ENCODE measurements at places on chromosomes 3 and 15. TPM values are rescaled to one million over a fixed set of nuclear protein-coding genes. Genes with fewer than 3 reads are reported as not detected.

The STRIT1 gene
- total RNA-seq, result not detected

The CCR8 gene
- total RNA-seq, result not detected

The MITF gene
- 40.0 TPM for total RNA-seq

The RETNLB gene
- total RNA-seq, result not detected

The FAH gene
- total RNA-seq, result 20.4 TPM

DNA sequence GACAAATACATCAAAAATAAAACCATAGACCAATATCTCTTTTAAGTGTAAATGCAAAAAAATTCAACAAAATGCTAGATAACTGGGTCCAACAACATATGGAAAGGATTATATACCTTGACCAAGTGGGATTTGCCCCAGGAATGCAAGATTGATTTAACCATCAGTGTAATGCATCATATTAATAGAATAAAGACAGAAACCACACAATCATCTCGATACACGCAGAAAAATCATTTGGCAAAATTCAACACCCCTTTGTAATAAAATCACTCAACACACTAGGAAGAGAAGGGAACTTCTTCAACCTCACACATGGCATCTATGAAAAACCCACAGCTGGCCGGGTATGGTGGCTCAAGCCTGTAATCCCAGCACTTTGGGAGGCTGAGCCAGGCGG, 19.5 kb downstream of the GREM1 start:
- no peak for DNase-seq

GRCh38 chr15:98330258-98330657, 318.1 kb upstream of the IGF1R start:
- DNase-seq, result no peak

GRCh38 chr3:69764861-69765260, 25.6 kb downstream of the MITF start:
- DNase-seq, result no peak

DNA sequence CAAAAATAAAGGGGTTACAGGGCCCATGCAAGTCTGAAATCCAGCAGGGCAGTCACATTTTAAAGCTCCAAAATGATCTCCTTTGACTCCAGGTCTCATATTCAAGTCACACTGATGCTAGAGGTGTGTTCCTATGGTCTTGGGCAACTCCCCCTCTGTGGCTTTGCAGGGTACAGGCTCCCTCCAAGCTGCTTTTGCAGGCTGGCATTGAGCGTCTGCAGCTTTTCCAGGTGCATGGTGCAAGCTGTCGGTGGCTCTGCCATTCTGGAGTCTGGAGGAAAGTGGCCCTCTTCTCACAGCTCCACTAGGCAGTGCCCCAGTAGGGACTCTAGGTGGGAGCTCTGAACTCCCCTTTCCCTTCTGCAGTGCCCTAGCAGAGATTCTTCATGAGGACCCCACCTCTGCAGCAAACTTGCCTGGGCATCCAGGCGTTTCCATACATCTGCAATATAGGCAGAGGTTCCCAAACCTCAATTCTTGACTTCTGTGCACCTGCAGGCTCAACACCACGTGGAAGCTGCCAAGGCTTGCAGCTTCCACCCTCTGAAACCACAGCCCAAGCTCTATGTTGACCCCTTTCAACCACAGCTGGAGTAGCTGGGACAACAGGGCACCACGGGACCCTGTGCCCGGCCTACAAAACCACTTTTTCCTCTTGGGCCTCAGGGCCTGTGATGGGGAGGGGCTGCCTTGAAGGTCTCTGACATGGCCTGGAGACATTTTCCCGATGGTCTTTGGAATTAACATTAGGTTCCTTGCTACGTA, 80.1 kb upstream of the PLSCR5 start:
- no peak for DNase-seq

DNA sequence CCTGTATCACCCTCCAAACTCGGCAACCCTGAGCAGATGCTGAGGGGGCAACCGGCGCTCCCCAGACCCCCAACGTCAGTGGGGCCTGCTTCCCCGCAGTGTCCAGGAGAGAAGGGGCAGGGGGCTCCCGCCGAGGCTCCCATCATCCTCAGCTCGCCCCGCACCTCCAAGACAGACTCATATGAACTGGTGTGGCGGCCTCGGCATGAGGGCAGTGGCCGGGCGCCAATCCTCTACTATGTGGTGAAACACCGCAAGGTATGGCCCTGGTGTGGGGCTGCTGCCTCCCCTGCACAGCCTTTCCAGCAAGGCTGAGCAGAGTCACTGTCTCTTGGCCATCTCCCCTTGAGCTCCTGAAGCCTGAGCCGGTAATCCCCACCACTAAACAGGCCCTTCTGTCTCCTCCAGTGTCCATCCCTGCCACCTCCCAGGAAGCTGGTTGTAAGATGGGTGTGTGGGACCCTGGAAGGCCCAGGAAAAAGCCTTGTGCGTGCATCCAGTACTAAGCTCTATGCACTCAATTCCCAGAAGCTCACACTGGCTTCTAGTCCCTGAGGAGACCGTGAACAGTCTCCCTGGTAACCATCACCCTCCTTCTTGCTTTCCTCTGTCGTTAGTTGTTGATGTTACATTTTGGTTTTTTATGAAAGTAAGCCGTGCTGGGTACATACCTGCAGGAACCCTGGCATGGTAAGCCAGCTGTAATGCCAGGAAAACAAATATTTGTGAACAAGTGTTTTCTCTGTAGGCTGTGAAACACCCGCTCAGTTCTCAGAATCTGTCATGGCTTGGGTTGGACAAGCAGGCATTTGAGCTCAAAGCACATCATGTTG, 63.3 kb downstream of the BOC start:
- no peak for DNase-seq

GRCh38 chr15:99014803-99015697, 7.5 kb upstream of the PGPEP1L start:
- DNase-seq, result no peak
